IPS DF 19.7 (cell line): ENCODE measurements at places on chromosomes 6 and 20.

- DNase-seq = no peak
Measured at GRCh38 chr20:8061861-8062518, 42.4 kb upstream of the TMX4 start.

DNA sequence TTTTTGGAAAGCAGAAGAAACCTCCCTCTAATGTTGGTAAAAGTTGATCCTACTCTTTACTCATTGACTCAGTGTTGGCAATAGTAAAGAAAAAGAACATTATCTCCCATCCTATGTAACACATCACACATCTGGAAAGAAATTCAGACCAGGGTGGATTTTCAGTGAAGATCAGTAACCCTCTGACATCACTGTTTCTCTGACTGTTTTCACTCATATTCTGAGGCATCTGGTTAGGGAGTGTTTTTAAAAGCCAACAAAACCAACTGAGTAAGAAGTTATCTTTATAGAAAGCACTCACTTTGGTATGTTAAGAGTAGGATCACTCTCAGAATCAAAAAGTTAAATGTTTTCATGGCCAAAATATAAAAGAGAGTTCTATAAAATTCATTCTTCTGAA, 143.6 kb downstream of the DST start:
- DNase-seq = no peak

GRCh38 chr6:110415086-110415916, at the start of gene DDO:
Gene DDO, minus strand, starts transcription at chr6:110415575. Its CDS starts 2,113 bp downstream, at chr6:110413462.
- DNase-seq = no peak

DNA sequence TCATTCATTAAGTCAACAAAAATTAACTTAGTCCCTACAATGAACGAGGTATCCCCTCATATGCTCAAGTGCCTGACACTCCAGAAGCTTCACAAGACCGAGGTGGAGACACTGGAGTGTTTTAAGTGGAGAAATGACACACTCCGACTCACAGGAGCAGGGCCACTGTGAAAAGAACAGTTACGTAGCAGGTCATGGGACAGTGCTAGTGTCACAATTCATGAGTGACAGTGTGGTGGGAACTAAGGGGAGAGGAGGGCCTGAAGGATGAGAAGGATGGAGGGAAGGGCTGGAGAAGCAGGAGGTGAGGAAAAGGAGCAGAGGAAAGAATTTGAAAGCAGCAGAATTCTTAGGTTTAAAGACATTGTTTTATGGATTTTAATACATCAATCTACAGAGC, 1.3 kb upstream of the HLA-A start:
- no peak for DNase-seq

DNA sequence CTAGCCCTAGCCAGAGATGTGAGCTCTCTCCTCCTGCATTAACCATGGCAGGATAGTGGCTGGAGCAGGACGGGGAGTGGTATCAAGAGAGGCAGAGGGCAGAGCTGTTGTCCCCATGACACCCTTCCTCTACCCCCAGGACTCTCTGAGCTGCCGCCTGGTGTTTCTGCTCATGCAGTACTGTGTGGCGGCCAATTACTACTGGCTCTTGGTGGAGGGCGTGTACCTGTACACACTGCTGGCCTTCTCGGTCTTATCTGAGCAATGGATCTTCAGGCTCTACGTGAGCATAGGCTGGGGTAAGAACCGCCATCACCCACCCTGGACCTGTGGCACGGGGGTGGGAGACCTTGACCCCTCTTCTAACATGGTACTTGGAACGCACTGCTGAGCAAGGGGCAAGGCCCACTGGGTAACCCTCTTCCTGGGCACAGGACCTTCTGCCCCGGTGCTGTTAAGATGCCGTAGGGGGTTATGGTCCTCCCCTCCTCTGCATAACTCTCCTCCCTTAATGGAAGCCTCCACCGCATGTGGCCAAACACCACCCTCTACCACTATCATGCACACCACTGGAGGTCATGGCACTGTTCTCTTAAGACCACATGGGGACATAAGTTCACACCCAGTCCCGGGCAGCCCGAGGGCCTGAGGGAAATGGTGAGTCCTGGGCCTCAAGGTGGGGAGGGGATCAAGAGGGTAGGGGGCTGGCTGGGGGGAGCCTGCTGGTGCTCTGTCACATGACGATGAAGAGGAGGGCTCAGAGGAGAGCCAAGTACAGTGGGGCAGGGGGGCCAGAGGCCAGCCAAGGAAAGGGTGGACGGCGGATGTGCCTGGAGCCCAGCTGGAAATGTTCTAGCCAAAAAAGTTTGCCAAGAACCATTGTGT, 25.1 kb downstream of the GLP1R start:
- DNase-seq = no peak

DNA sequence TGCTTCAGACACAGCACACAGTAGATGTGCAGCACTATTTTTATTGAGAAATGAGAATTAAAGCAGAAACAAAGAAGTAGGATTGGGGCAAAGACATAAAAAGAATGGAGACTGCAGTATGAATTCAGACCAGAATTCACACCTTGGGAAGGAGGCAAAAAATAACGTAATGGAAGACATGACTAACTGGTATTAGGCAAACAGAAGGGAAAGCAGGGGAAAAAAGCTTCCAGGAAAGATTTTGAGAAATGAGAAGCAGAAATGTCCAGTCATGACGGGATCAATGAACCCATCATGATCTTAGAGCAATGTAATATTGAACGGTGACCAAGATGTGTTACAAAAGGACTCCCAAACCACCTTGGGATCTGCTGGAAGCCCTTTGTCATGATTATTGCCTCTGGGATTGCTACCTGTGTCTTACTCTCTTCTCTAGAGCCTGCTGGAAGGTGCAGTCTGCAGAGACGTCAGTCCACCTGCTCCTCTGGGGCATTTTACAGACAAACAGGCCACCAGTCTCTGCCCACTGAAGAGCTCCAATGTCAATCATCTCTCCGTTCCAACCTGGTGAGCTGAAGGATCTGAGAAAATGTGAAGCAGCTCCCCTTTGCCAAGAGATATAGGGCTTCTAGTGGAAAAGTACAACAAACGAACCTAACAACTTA, 8.7 kb downstream of the NUDT3 start:
- DNase-seq = no peak
